ENCODE measurements at places on chromosomes 7 and 10.
A peak's percentile ranks its signal among the peaks of the same experiment; 100 is the strongest.

- no peak for DNase-seq
Observed at GRCh38 chr7:135929722-135930141, 47.4 kb downstream of the MTPN start.

DNA sequence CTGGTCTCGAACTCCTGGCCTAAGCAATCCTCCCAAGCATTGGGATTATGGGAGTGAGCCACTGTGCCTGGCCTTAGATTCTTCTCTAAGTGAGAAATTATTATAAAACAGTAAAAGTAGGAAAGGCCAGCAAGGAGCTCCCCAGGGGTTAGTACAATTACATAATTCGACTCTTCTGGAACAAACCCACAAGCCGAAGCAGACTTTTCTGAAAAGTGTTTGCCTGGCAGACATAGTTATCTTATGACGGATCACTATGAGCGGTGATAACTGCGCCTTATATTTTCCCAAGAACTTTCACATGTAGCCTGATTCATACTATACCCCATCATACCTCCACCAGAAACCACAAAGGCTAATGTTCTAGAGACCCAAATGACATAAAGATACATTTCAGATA lies 30.2 kb upstream of the SH3PXD2A start:
- no peak for DNase-seq

- peak; percentile 94 for DNase-seq
Observed at GRCh38 chr7:129952653-129953560, at the start of gene UBE2H. TSS of gene UBE2H (minus strand) at chr7:129952960. CDS start at chr7:129952555, 405 bp downstream.

GRCh38 chr7:151372612-151373265 lies 31.1 kb downstream of the NUB1 start:
- DNase-seq = no peak

- no peak for DNase-seq
Observed at GRCh38 chr7:132029369-132030085, 473.1 kb upstream of the PODXL start.

GRCh38 chr7:43164757-43165156 lies 52.3 kb downstream of the HECW1 start:
- DNase-seq = no peak

DNA sequence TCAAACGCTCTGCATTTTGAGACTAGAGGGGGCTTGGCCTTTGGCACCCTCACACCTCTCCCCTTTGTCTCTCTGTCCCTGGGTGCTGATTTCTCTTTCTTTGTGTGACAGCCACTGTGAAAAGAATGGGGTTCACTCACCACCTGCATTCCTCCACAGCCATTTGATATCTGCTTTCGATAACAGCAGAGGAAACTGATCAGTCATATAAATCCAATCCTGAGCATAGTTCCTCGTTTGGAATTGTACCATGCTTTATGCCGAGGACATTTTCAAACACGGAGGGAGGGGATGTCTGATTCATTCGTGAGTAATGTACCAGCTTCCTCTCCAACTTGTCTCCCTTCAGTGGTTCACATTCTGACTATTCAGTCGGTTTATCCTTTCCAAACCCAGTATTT lies 15.8 kb downstream of the MET start:
- no peak for DNase-seq

- no peak for DNase-seq
Observed at GRCh38 chr10:35465673-35466072, 129.4 kb downstream of the CCNY start.

- no peak for DNase-seq
Observed at GRCh38 chr10:60955957-60956425, 12.0 kb upstream of the RHOBTB1 start.

- DNase-seq = peak; percentile 96
Observed at GRCh38 chr7:63900394-63901203, 98.0 kb upstream of the ZNF722 start.

DNA sequence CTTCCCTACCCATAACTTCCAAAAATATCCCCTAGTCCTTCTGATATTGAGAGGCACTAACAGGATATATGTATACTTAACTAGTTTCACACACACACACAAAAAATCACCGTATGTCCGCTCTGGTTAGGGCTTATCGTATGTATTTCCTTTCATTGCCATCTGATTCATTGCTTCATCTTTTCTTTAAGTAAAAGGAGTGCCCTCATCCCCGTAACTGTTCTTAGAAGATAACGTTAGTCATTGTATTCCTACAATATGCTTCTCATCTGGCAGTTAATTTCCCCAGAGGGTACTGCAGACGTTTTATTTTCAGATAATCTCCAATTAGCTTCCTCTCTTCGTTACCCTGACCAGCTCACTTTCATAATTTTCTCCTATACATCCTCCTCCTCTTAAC lies 37.3 kb downstream of the NRCAM start:
- peak; percentile 44 for DNase-seq

DNA sequence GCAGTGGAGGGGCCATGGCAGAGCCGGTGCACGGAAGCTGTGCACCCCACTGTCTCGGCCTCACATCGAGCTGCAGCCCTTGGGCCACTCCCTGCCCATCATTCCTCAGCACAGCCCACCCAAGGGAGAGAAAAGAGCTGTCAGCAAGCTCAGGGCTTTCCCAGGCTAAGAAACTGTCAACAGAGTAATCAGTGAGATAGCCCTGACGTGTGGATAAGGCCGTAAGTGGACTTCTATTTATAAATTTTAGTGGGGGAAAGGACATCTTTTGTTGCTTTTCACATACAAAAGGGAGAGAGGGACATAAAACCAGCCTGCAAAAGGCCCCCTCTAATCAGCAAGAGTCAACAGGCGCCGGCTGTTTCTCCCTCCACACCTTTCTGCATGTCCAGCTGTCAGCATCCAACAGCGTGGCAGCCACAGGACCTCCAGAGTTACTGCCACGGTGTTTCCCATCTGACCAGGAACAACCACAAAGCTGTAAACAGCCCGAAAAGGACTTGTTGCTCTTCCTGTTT lies 56.8 kb upstream of the DDC start:
- no peak for DNase-seq

GRCh38 chr10:62915158-62915557 lies 99.0 kb upstream of the EGR2 start:
- DNase-seq = no peak

GRCh38 chr10:71344154-71344925 lies 25.3 kb downstream of the SLC29A3 start:
- DNase-seq = no peak

- peak; percentile 72 for DNase-seq
Observed at GRCh38 chr10:7258948-7259523, 151.8 kb downstream of the SFMBT2 start.

DNA sequence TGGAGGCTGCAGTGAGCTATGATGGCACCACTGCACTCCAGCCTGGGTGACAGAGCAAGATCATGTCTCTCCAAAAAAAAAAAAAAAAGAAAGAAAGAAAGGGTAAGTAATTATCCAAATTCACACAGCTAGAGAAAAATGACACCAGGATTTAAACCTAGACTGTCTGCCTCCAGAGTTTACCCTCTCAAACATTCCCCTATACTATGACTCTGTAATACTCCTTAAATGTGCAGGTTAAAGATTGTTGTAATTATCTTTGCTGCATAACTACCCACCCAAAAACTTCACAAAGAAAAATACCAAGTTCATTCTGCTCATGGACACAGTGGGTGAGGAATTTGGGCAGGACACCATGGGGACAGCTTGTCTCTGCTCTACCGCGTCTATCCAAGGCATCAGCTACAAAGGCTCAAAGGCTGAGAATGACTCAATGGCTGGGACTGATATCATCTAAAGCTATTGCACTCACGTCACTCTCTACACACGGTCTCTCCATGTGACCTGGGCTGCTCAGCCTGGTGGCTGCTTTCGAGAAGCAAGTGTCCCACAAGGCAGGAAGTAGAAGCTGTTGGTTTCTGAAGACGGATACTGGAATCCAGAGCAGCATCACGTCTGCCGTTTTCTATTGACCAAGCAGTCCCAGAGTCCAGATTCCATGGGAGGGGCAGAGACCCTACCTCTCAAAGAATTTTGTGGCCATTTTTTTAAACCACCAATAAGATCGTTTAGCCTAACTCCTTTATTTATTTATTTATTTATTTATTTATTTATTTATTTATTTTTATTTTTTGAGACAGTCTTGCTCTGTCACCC lies 185.7 kb upstream of the AUTS2 start:
- no peak for DNase-seq

DNA sequence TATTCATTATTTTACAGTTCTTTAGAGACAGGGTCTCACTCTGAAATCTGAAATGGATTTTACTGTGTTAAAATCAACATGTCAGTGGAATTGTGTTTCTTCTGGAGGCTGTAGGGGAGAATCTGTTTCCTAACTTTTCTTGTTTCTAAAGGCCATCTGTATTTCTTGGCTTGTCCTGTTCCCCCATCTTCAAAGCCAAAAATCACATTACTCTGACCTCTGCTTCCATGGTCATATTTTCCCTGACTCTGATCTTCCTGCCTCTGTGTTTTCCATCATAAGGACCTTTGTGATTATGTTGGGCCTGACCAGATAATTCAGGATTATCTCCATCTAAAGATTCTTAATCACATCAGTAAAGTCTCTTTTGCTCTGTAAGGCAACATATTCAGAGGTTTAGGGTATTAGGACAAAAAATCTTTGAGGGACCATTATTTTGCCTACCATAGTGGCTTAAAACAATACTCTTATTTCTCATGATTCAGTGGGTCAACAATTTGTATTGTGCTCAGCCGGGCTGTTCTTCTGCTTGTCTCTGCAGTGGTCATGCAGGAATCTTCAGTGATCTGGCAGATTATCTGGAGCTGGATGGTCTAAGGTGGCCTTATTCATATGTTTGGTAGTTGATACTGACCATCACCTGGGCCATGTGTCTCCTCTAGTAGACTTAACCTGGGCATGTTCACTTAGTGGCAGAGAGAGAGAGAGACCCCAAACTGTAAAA lies 5.7 kb downstream of the ANLN start:
- DNase-seq = no peak

DNA sequence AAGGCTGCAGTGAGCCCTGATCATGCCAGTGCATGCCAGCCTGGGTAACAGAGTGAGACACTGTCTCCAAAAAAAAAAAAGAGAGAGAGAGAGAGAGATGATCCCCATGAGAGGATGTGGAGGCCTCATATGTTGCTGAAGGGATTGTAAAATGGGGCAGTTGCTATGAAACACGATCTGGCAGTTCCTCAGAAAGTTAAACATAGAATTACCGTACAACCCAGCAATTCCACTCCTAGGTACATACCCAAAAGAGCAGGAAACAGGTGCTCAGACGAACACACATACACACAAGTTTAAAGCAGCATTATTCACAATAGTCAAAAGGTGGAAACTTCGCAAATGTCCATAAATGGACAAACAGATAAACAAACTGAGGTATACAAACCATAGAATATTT lies 27.4 kb upstream of the CYTH3 start:
- DNase-seq = no peak

GRCh38 chr10:35564341-35564968 lies 40.7 kb upstream of the GJD4 start:
- DNase-seq = peak; percentile 61

GRCh38 chr10:77226853-77227565 lies 410.6 kb downstream of the KCNMA1 start:
- no peak for DNase-seq

GRCh38 chr10:23413629-23414089 lies 25.2 kb upstream of the OTUD1 start:
- no peak for DNase-seq

- no peak for DNase-seq
Observed at GRCh38 chr10:64798297-64798696, 1277.1 kb downstream of the REEP3 start.

- DNase-seq = no peak
Observed at GRCh38 chr10:118914629-118915028, 114.9 kb upstream of the NANOS1 start.

GRCh38 chr10:35172574-35172973 lies 45.9 kb downstream of the CREM start:
- no peak for DNase-seq

GRCh38 chr7:138753610-138754009 lies 44.2 kb upstream of the TMEM213 start:
- no peak for DNase-seq

GRCh38 chr7:106243893-106244292 lies 40.9 kb downstream of the NAMPT start:
- no peak for DNase-seq

DNA sequence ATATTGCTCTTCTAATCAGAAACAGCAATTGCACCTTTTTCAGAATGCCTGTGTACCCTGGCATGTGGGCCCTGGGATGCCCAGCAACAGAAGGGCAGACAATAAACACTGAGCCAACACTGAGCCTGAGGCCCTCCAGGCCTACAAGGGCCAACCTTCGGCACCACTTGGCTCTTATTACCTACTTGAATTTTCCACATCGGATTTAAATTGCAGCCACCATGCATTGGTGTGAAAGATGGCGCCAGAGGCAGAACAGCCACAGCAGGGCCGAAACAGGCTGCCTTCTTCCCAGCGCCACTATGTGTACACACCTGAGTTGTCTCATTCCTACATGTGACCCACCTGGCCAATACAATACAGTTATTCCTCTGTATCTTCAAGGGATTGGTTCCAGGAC lies 51.4 kb upstream of the EZH2 start:
- DNase-seq = no peak
